A549 treated with Hydrocortisone at 1 μM for 4 hours (cell line): ENCODE measurements at places on chromosomes 1 and 21. TPM values are rescaled to one million over a fixed set of nuclear protein-coding genes. Genes with fewer than 3 reads are reported as not detected.

MMP23B gene
- 0.33 to 0.79 TPM (median 0.50 TPM) in 5 replicates for total RNA-seq

GJC2 gene
- 0.29 to 0.51 TPM (median 0.39 TPM) in 5 replicates for total RNA-seq

PODN gene
- total RNA-seq: 0.05 TPM in 1 of 5 replicates, not detected in the others

DNALI1 gene
- 0.05 to 0.16 TPM (median 0.05 TPM) in 3 of 5 replicates, not detected in the others for total RNA-seq

DIO1 gene
- not detected in 5 replicates for total RNA-seq

DNASE2B gene
- total RNA-seq: not detected in 5 replicates

LCA5L gene
- total RNA-seq: 1.3 to 1.8 TPM (median 1.6 TPM) in 5 replicates

MMEL1 gene
- 0.16 to 0.20 TPM in 2 of 5 replicates, not detected in the others for total RNA-seq

CD1E gene
- total RNA-seq: not detected in 5 replicates

IL12RB2 gene
- total RNA-seq: 0.08 to 0.20 TPM (median 0.12 TPM) in 5 replicates

SYCP1 gene
- not detected in 5 replicates for total RNA-seq

DCDC2B gene
- not detected in 5 replicates for total RNA-seq

KRTAP19-7 gene
- total RNA-seq: not detected in 5 replicates

PLEKHM2 gene
- total RNA-seq: 23.0 to 26.5 TPM (median 24.1 TPM) in 5 replicates

ATAD3A gene
- total RNA-seq: 31.1 to 37.8 TPM (median 35.1 TPM) in 5 replicates

CLIC6 gene
- 0.03 to 0.10 TPM (median 0.08 TPM) in 5 replicates for total RNA-seq

GALE gene
- 70.0 to 76.3 TPM (median 74.4 TPM) in 5 replicates for total RNA-seq

GPR3 gene
- 1.3 to 1.8 TPM (median 1.7 TPM) in 5 replicates for total RNA-seq

STUM gene
- total RNA-seq: not detected in 5 replicates

CD164L2 gene
- total RNA-seq: not detected in 5 replicates

PLCH2 gene
- total RNA-seq: 0.24 to 0.43 TPM (median 0.33 TPM) in 5 replicates

MUL1 gene
- 43.3 to 47.2 TPM (median 46.4 TPM) in 5 replicates for total RNA-seq

F3 gene
- 5.6 to 13.1 TPM (median 7.5 TPM) in 5 replicates for total RNA-seq

C1orf56 gene
- total RNA-seq: 5.9 to 7.9 TPM (median 6.2 TPM) in 5 replicates

MXRA8 gene
- 0.12 to 0.25 TPM (median 0.16 TPM) in 5 replicates for total RNA-seq

ZBTB8B gene
- 0.01 TPM in 1 of 5 replicates, not detected in the others for total RNA-seq

IRF6 gene
- total RNA-seq: 0.15 to 0.18 TPM (median 0.18 TPM) in 5 replicates

FMN2 gene
- total RNA-seq: 3.6 to 5.1 TPM (median 4.2 TPM) in 5 replicates

NUP210L gene
- total RNA-seq: not detected in 5 replicates

SPRR4 gene
- not detected in 5 replicates for total RNA-seq

THEM4 gene
- 13.0 to 14.7 TPM (median 13.2 TPM) in 5 replicates for total RNA-seq

CADM3 gene
- 0.02 to 0.15 TPM (median 0.08 TPM) in 5 replicates for total RNA-seq

WNT4 gene
- 0.10 to 0.44 TPM (median 0.23 TPM) in 5 replicates for total RNA-seq

MSH4 gene
- 0.03 to 0.05 TPM in 2 of 5 replicates, not detected in the others for total RNA-seq

FAM72B gene
- total RNA-seq: 5.3 to 7.3 TPM (median 6.6 TPM) in 5 replicates

COQ8A gene
- 17.6 to 19.0 TPM (median 18.2 TPM) in 5 replicates for total RNA-seq

REG4 gene
- not detected in 5 replicates for total RNA-seq

LGALS8 gene
- total RNA-seq: 27.9 to 48.0 TPM (median 30.4 TPM) in 5 replicates

EFNA3 gene
- total RNA-seq: 9.7 to 11.7 TPM (median 11.6 TPM) in 5 replicates

SPRR3 gene
- not detected in 5 replicates for total RNA-seq

TMEM240 gene
- 0.24 to 0.70 TPM (median 0.38 TPM) in 4 of 5 replicates, not detected in the other for total RNA-seq

RAB42 gene
- total RNA-seq: 3.0 to 3.9 TPM (median 3.4 TPM) in 5 replicates

KRTAP10-1 gene
- total RNA-seq: not detected in 5 replicates

SLC45A3 gene
- 4.5 to 5.6 TPM (median 5.5 TPM) in 5 replicates for total RNA-seq

ADORA1 gene
- total RNA-seq: 0.59 to 0.90 TPM (median 0.72 TPM) in 5 replicates

CFAP74 gene
- 0.15 TPM in 1 of 5 replicates, not detected in the others for total RNA-seq

SMCP gene
- total RNA-seq: not detected in 5 replicates

ANKRD35 gene
- total RNA-seq: 0.03 to 0.08 TPM (median 0.05 TPM) in 5 replicates

HES2 gene
- total RNA-seq: 3.8 to 5.5 TPM (median 4.9 TPM) in 5 replicates

OR2T2 gene
- total RNA-seq: not detected in 5 replicates

PCP4L1 gene
- total RNA-seq: 0.09 to 0.17 TPM (median 0.12 TPM) in 4 of 5 replicates, not detected in the other

PEX14 gene
- 14.3 to 15.5 TPM (median 14.5 TPM) in 5 replicates for total RNA-seq

CLCA4 gene
- 0.02 to 0.03 TPM in 2 of 5 replicates, not detected in the others for total RNA-seq

AXDND1 gene
- total RNA-seq: 0.16 to 0.48 TPM (median 0.36 TPM) in 5 replicates

ATAD3B gene
- total RNA-seq: 1.3 to 3.2 TPM (median 2.9 TPM) in 5 replicates
